ENCODE measurements at places on chromosomes 6 and 20.

DNA sequence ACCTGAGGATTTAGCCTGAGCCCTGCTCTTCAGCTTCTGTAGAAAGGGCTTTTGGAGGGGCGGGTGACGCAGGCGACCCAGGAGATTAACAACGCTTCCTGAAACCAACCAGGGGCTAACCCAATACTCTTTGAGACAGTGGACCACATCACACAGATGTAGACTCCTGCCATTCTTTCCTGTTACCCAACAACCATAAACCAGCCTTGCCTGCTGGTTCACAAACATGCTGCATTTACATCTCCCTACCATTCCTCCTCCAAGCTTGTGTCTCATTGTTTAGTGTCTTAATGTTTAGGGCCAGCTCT is 28.3 kb downstream of the PPP1R16B start:
- DNase-seq, result no peak

GRCh38 chr6:151060766-151061531 is 178.8 kb upstream of the AKAP12 start:
- no peak for DNase-seq

GRCh38 chr20:31560746-31561598 is 44.1 kb upstream of the ID1 start:
- peak; percentile 93 for DNase-seq

- DNase-seq, result no peak
Observed at GRCh38 chr6:24959319-24959718, 23.6 kb upstream of the RIPOR2 start.

DNA sequence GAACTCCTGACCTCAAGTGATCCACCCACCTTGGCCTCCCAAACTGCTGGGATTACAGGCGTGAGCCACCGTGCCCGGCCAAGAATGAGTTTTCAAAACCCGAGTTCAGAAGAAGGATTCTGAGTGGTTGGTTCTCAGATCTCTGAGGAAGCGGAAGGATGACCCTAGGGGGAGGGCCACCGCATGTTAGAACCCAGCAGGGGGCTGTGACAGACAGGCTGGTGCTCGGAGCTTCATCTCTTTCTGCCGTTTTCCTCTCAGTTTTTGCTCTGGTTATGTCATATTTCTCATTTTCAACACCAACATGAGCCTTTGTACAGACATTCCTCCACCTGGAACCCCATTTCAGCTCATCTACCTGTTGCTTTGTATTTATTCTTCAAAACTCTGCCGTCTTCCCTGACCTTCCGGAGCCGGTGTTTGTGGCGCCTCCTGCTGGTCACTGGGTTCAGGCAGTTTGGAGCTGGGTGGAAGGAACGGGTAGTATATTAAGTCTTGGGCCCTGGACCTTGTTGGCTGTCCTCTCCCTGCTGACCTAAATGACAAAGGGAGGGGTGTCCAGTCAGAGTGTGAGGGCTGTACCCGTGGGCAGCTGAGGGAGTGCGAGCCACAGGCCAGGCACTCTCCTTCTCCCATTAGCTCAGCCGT is at the start of gene DEFB123:
Gene DEFB123, plus strand, starts transcription at position 621 of the 648 bp plus-strand sequence. CDS start 67 bp downstream, outside the sequence.
- no peak for DNase-seq

DNA sequence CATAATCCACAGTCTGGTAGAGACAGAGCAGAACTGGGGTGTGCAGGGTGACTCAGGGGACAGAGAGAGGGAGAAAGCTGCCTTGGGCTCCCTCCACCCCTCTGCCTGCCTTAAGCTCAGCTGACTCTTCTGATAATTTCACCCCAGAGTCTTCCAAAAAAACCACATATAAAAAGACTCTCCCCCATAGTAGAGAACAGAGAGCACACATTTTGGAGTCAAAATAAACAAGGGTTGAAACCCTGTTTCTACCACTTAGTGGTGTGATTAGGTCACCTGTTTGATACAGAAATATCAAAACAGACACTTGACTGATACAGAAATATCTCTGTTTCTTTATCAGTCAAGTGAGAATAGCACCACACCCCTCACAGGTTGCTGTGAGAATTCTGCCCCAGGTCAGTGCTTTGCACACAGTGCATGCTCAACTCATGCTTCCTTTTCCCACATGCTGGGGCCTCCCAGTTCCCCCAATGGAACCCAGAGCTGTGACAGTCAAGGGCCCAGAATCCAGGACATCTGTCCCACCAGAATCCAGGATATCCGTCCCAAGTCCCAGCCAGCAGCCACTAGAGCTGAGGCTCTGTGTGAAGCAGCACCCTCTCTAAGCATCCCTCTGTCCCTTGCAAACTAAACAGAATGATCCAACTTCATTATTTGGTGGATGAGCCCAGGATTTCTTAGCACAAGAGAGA is 1.2 kb downstream of the TREML2 start:
- DNase-seq, result no peak

All from fibroblast of skin of scalp (primary cell).